ENCODE measurements at places on chromosomes 11 and 22.

GRCh38 chr11:43825217-43825816 is 55.3 kb upstream of the ALKBH3 start:
- DNase-seq, result no peak

GRCh38 chr11:112522536-112522935 is 261.9 kb upstream of the PLET1 start:
- DNase-seq, result no peak

- DNase-seq, result no peak
Observed at GRCh38 chr11:117256573-117256972, 24.1 kb downstream of the RNF214 start.

GRCh38 chr22:42758931-42759629 is 38.4 kb upstream of the A4GALT start:
- no peak for DNase-seq

- no peak for DNase-seq
Observed at GRCh38 chr11:10728154-10728553, 22.9 kb upstream of the CTR9 start.

DNA sequence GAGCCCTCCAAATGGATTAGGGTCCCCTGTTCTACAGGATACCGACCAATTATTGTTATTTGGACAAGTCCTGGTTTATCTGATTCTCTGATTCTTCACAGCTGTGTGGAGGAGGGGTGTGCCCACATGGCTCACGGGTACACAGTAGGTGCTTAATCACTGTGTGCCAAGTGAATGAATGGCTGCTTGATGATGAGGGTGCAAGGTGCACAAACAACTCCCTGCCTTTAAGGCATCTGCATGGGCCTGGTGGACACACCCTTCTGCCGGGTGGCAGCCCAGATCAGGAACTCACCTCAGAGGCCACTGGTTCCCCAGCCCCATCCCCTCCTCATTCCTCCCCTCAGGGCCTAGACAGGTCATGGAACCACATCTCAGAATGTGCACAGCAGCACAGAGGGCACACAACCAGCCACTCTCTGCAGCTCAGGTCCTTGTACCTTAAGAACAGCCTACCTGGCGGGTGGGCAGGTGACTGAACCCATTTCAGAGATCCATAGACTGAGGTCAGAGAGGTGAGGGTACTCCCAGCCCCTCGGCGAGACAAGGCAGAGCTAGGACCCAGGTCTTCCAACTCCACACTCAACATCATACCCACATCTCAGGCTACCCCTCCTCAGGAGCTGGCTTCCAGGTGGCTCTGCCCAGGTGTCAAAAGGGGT is 50.3 kb downstream of the SHANK2 start:
- DNase-seq, result no peak

All from stimulated activated CD8-positive, alpha-beta memory T cell treated with anti-CD3 and anti-CD28 coated beads, Interleukin-7, amount 100 ng/mL, for 24 hours (primary cell).